ENCODE measurements at places on chromosomes 16 and 17.

GRCh38 chr16:77662246-77662645 is 60.1 kb upstream of the NUDT7 start:
- DNase-seq: no peak

GRCh38 chr17:20226814-20227482 is 217.8 kb downstream of the SPECC1 start:
- DNase-seq: peak; percentile 72

DNA sequence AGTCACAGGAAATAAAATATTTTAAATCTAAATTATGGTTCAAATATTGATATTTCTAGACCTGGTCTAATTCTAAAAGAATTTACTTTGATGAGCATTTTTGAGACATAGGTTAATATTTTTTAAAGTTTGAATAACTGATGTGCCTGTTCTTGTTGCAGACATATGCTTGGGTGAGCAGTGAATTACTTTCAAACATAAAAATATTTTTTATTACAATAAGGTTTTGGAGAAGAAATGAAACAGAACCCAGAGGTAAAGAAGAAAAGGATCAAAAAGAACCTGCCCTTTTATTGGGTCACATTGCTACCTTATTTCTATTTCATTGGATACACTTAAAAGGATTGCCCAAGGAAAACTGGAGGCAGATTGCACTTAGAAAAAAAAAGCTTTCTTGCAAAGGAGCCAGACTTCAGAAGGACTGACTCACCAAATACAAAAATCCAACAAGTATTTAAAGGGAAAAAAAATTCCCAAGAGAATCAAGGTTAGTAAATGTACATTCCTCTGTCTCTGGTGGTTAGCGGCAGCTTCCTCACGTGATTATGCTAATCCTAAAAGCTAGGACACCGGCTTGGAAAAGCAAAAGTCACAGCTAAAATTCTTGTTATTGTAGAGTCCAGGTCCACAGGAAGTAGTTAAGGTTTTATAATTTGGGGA is 18.5 kb downstream of the ENPP7 start:
- peak; percentile 39 for DNase-seq

DNA sequence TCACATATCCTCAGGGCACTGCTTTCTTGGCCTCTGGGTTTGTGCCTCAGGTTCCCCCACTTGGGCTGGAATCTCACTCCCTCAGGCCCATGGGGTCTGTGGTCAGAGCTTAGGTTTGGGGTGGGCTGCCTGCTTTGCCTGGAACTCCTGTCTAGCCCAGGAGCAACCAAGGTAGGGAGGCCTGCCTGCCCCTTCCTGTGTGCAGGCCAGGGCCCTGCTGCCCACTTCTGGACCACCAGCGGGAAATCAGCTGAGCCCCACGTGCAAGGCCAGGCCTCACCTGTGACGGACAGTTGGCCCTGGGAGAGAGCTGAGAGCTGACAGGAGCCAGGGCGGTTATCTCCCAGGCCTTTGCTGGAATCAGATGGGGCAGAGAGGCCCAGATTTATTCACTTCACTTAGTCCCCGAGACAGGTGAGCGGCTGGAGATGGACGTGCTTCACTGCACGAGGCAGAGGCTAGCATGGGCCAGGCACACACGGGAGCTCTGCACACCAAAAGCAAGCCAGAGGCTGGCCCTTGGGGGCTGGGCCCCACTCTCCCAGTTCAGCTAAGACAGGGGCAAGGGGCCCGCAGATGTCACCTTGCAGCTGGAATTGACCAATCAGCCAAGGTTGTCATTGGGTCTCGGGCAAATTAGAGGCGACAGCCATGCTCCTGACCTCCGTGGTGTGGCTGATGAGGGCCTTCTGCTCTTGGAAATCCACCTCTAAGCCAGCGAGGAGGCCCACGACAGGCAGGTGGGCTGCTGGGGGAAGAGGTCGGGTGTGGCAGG is 49.9 kb upstream of the DOC2B start:
- no peak for DNase-seq

DNA sequence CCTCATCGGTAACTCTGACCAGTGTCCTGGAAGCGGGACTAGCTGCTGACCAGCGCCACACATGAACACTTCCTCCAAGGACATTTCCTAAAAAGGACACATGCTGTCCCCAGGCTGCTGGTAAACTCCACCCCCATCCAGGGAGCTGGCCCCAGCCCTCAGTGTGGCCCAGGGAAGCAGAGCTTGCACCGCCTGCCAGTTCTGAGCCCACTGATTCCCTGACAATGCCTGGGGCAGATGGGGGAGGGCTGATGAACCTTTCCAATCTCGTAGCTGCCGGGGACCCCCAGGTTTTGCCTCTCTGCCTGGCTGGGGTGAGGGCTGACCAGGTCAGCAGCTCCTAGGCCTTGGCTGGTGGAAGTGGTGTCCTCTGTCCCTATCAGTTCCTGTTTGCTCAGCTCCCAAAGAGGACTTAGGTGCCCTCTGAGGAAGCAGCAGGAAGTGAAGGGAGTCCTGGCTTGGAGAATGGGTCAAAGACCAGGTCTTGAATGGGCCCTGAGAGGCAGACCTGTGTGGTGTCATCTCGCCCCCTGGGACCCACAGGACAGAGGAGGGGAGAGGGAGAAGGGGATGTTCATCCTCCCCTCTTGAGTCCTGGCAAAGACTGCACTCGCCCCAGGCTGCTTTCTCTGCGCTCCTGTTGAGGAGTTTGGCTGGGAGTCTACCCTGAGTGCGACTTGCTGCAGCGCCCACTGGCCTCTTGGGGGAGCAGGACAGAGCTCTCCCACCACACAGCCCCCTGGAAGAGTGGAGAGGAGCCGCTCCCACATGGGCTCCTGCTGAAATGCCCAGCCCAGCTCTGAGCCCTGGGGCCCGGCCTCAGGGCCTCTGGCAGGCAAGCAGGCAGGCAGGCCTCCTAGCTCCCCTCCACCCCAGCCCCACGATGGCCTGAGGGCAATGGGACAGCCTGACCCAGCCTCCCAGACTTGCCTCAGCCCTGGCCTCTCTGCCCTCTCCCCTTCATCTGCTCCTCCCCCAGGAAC is 16.8 kb downstream of the PDK2 start:
- no peak for DNase-seq

- DNase-seq: no peak
Measured at GRCh38 chr16:27511657-27512448, 37.9 kb downstream of the GTF3C1 start.

- DNase-seq: peak; percentile 53
Measured at GRCh38 chr17:80856863-80857755, 134.5 kb upstream of the CHMP6 start.

- DNase-seq: peak; percentile 55
Measured at GRCh38 chr16:1706386-1707192, 594 bp downstream of the MAPK8IP3 start.

- DNase-seq: no peak
Measured at GRCh38 chr16:23855010-23855409, 19.2 kb downstream of the PRKCB start.

- DNase-seq: no peak
Measured at GRCh38 chr16:11060842-11061241, 116.5 kb downstream of the CLEC16A start.

GRCh38 chr16:24163935-24164334 is 92.2 kb upstream of the CACNG3 start:
- no peak for DNase-seq

DNA sequence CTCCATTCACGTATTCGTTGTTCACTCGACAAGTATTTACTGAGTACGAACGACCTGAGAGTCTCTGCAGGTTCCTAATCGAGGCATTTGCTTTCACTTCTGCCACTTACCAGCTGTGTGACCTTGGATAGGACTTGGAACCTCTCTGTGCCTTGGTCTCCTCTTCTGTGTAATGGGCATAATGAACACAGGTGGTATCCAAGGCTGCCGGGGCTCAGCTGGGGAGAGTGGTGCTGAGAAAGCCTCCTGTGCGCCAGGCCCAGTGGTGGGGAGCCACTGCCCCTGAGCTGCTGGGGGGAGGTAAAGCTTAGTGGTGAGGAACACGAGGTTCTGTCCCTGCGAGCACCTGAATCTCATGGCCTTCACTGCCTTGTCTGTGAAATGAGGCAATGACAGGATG is 150.7 kb downstream of the IRF8 start:
- no peak for DNase-seq

GRCh38 chr17:82493226-82493781 is 26.2 kb upstream of the FOXK2 start:
- peak; percentile 57 for DNase-seq

GRCh38 chr17:50095626-50096037 is 481 bp downstream of the PDK2 start:
- DNase-seq: no peak

DNA sequence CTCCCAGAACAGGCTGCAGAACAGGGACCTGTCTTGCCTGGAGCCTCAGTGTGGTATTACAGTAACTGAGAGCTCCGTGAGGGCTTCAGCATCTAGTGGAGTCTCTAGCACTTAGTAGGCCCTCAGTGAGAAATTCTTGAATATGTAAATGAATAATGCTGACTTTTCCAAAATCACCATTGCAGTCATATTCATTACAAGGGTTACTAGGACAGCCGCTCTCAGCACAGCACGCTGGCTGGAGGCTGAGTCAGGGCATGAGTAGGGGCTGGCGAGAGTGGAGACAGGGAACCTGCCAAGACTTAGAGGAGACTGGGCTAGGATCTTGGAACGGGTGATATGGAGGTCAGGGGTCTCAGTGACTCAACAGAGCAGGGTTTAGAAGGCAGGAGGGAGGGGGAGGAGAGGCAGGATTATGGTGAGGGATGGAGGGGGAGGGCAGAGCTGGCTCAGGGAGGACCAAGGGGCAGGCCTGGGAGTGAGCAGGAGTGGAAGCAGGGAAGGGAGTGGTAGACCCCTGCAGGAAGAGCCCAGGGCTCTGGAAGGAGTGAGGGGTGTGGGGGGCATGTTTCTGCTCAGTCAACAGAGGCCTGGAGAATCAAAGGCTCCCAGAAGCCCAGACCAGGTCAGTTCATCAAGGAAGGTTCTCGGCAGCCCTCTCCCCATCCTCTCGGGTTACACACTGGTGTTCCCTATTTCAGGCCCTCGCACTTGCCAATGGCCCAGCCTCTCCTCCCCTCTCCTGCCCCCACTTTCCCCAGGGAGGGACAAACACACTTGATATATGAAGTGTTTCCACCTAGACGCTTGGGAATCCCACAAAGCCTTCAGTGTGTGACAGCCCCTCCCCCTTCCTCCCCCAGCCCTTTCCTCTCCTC is 42.3 kb downstream of the FZD2 start:
- DNase-seq: peak; percentile 89

DNA sequence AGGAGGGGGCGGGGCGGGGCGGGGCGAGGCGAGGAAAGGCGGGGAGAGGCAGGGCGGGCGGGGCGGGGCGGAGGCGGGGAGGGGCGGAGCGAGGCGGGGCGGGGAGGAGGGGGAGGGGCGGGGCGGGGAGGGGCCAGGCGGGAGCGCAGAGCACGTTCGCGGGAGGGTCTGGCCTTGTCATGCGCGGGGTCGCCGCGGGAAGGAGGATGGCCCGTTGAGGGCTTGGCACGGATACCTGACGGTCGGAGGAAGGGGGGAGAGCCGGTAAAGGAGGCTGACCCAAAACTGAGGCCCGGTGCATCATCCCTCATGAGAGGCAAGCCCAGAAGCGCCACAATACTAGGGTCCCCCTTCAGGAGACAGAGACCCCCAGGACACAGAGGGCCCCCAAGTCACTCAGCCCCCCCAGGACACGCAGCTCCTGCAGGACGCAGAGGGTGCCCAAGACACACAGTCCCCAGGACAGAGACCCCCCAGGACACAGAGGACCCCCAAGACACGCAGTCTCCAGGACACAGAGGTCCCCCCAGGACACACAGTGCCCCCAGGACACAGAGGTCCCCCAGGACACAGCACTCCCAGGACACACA is 593 bp upstream of the WDR45B start:
- DNase-seq: peak; percentile 50

DNA sequence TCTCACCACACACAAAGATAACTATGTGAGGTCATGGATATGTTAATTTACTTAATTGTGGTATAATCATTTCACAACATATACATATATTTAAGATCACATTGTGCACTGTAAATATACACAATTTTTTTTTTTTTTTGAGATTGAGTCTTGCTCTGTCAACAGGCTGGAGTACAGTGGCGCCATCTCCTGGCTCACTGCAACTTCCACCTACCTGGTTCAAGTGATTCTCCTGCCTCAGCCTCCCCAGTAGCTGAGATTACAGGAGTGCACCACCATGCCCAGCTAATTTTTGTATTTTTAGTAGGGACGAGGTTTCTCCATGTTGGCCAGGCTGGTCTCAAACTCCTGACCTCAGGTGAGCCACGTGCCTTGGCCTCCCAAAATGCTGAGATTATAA is 11.5 kb upstream of the PRSS54 start:
- peak; percentile 22 for DNase-seq

- DNase-seq: no peak
Measured at GRCh38 chr17:66687570-66688284, 147.2 kb upstream of the CACNG5 start.

DNA sequence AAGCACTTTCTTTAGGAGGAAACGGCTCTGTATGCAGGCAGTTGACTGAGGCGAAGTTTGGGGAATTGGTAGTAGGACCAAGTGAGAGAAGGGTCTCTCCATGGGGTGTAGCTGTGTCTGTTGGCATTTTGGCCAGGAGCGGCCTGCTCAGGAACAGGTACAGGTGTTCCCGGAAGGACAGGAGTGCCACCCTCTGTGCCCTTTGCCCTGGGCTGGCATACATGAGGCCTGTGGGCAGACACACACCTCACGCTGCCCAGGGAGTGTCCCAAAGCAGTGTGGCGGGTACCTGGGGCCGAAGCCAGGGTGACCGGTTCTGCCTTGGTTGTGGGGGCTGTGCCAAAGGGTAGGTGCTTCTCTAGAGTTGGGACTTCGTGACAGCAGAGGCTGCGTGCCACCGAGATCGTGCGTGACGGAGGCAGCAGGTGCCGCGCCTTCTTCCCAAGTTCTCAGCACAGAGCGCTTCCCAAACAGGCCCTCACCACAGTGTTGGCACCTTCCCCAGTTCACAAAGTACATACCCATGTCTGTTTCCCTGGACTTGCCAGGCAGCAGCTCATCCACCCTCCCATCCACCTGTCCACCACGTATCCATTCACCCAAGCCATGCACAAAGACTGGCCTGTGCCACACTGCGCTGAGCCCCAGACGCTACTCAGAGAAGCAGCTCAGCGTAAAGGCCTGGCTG is 19.9 kb upstream of the TCF25 start:
- no peak for DNase-seq

DNA sequence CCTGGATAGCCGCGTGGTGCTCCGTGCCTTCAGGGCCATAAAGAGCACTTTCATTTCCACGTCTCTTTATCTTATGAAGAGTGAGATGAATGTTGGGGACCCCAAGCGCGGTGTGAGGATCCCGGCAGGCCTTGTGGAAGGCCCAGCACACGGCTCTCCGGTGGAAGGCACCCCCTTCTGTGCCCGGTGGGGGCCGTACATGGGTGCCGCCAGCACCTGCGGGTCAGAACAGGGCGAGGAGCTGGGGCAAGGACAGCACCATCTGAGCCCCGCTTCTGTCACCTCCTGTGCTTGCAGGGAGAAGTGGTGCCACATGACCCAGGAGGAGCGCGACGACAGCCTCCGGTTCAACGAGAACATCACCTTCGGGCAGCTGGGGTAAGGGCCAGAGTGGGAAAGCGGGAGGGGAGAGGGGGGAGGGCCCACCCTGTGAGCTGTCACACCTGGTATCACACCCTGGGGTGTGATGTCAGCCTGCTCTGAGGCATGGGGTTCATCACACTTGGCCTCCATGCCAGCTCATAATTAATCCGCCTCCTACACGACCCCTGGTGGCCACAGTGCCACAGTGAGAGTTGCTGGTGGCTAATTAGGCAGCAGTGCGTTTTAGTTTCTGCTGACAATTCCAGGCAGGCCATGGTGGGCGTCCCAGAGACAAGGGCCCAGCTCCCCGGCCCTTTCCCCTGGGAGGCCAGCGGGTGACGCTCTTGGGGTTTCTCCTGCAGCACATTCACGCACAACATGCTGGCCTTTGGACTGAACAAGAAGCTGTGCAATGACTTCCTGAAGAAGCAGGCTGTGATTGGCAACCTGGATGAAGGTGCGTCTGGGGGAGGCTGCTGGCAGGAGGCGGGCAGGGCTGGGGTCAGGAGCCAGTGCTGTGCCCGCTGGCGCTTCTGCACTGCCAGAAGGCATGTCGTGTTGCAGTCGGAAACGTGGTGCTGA is 25.7 kb downstream of the CIBAR2 start:
- DNase-seq: peak; percentile 74
